ENCODE measurements at places on chromosomes 16 and 17. TPM values are rescaled to one million over a fixed set of nuclear protein-coding genes. Genes with fewer than 3 reads are reported as not detected.

SBK1 gene
- 0.32 TPM for total RNA-seq

PGS1 gene
- total RNA-seq = 26.4 TPM

PSMB3 gene
- 421 TPM for total RNA-seq

CHST5 gene
- 0.16 TPM for total RNA-seq

HAP1 gene
- total RNA-seq = 1.3 TPM

CES1 gene
- total RNA-seq = 41.7 TPM

CTRB1 gene
- not detected for total RNA-seq

Data from A549 treated with Hydrocortisone at 1 μM for 4 hours (cell line).